Type B pancreatic cell (in vitro differentiated cells): ENCODE measurements at places on chromosomes 6 and 20. TPM values are rescaled to one million over a fixed set of nuclear protein-coding genes. Genes with fewer than 3 reads are reported as not detected.

The CRYBG1 gene
- total RNA-seq: 5.8 and 17.3 TPM in 2 replicates

The SNRPB gene
- 177 and 193 TPM in 2 replicates for total RNA-seq

The ISM1 gene
- 0.81 and 9.0 TPM in 2 replicates for total RNA-seq

The SEL1L2 gene
- not detected in 2 replicates for total RNA-seq

The HLA-DPA1 gene
- total RNA-seq: 1.3 and 2.6 TPM in 2 replicates

DNA sequence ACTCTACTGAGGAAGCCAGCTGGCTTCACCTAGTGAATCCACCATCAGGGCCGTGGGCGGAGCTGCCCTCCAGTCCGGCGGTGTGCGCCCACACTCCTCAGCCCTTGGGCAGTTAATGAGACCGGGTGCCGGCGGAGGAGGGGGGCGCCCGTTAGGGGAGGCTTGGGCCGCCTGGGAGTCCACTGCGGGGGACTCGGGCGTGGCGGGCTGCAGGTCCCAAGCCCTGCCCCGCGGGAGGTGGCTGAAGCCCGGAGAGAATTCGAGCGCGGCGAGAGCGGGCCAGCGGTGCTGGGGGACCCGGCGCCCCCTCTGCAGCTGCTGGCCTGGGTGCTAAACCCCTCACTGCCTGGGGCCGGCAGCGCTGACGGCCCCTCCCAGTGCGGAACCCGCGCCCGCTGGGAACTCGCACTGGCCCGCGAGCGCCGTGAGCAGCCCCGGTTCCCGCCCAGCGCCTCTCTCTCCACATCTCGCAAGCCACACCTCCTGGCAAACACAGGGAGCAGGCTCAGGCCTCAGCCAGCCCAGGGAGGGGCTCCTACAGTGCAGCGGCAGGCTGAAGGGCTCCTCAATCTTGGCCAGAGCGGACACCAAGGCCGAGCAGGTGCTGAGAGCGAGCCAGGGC, 38.4 kb upstream of the GCNT2 start:
- H3K27me3 ChIP-seq: peaks cover 3% of the 10 kb centered on the region
- no peaks in the 10 kb centered on the region for H3K4me1 ChIP-seq
- no peak overlapping the region for H3K4me3 ChIP-seq
- H3K27ac ChIP-seq: no peak overlapping the region
- no peak for DNase-seq

DNA sequence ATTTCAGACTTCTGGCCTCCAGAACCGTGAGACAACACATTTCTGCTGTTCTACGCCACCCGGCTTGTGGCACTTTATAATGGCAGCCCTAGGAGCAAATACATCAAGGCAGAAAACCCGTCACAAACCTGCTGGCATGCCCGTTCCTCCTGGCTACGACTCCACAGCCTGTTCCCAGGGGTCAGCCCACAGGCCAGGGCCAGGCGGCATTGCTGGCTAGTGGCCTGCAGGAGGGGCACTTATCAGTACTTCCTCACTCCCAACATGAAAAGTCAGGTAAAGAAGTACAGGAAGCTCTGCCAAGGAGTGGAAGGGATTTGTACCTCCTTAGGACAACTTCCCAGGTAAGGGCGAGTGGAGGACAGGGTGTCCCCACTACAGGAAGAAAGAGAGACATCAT, 223.1 kb upstream of the AGPAT4 start:
- peaks cover 6% of the 10 kb centered on the region for H3K4me1 ChIP-seq
- H3K36me3 ChIP-seq: no peaks in the 10 kb centered on the region
- no peak overlapping the region for H3K27ac ChIP-seq
- no peak overlapping the region for H3K4me3 ChIP-seq
- H3K27me3 ChIP-seq: peaks cover 37% of the 10 kb centered on the region
- DNase-seq: no peak

DNA sequence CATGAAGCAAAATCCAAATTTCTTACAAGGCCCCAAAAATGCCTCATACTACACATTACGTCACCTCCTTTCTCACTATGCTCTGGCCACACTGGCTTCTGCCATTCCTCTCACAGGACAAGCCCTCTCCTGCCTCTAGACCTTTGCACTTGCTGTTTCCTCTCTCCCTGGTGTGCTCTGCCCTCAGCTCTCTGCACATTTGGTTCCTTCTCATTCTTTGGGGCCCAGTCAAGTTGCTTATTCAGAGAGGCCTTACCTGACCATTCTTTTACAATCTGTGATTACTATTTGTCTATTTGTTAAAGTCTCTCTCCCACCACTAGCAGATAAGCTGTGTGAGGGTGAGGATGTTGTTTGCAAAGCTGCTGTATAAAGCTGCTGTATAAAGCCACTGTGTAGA, 15.4 kb upstream of the GSTA4 start:
- peaks cover 67% of the 10 kb centered on the region for H3K36me3 ChIP-seq
- H3K4me1 ChIP-seq: no peaks in the 10 kb centered on the region
- H3K27ac ChIP-seq: peak overlapping the region; percentile 49
- DNase-seq: no peak

DNA sequence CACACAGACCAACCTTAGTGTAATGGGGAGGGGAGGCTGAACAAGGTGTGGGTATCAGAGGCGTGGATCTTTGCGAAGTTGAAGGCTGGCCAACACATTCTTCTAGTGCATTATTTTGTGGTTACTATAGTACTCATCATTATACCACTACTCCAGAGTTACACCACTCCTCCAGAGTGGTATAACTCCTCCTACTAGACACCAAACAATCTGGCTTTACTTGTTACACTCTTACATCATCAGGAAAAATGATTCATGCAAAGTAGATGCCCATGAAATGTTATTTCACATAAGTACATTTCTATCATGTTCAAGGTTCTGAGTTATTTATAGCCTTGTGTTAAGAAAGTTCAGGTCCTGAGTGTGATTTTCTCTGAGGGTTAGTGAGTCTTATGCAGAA, 443.1 kb upstream of the OPRM1 start:
- no peak overlapping the region for H3K27ac ChIP-seq
- H3K4me1 ChIP-seq: no peaks in the 10 kb centered on the region

GRCh38 chr6:130834482-130835251, 7.5 kb downstream of the SMLR1 start:
- H3K4me1 ChIP-seq: peaks cover 4% of the 10 kb centered on the region
- H3K4me3 ChIP-seq: no peak overlapping the region
- no peaks in the 10 kb centered on the region for H3K36me3 ChIP-seq
- no peak for DNase-seq
- H3K27me3 ChIP-seq: no peaks in the 10 kb centered on the region
- no peak overlapping the region for H3K27ac ChIP-seq

- DNase-seq: no peak
- H3K4me3 ChIP-seq: no peak overlapping the region
- H3K27ac ChIP-seq: no peak overlapping the region
- H3K36me3 ChIP-seq: no peaks in the 10 kb centered on the region
- H3K4me1 ChIP-seq: no peaks in the 10 kb centered on the region
Measured at GRCh38 chr20:44533928-44534327, 12.1 kb upstream of the SERINC3 start.

- H3K27me3 ChIP-seq: no peaks in the 10 kb centered on the region
- peaks cover 23% of the 10 kb centered on the region for H3K36me3 ChIP-seq
- H3K4me3 ChIP-seq: peak overlapping the region; percentile 24
- peak overlapping the region; percentile 89 for H3K27ac ChIP-seq
Measured at GRCh38 chr6:150857062-150857944, 8.2 kb upstream of the MTHFD1L start.

DNA sequence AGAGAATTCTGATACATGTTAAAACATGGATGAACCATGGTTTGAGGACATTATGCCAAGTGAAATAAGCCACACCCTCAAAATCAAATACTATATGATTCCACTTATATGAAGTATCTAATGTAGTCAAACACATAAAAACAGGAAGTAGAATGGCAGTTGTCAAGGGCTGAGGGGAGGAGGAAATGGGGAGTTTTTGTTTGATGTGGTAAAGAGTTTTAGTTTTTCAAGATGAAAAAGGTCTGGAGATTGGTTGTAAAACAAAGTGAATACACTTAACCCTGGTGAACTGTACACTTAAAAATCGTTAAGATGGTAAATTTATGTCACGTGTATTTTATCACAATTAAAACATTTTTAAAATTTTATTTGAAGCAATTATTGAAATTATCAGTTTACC, 127.4 kb upstream of the GRIK2 start:
- no peaks in the 10 kb centered on the region for H3K36me3 ChIP-seq
- no peaks in the 10 kb centered on the region for H3K27me3 ChIP-seq
- DNase-seq: no peak
- H3K27ac ChIP-seq: no peak overlapping the region
- no peaks in the 10 kb centered on the region for H3K4me1 ChIP-seq
- H3K4me3 ChIP-seq: no peak overlapping the region

DNA sequence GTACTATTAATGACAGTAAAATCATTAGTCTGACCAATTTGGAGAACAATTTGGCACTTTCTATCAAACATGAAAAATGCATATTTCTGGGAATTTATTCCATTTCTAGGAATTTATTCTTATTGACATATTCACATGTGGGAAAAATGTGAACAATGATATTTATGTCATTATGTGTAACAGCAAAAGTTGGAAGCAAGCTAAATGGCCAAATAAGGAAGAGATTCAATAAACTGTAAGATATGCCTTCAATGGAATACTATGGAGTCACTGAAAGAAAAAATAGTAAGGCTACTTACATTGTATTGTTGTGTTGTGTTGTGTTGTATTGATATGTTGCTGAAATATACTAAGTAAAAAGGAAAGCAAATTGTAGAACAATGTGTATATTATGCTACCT, 100.5 kb upstream of the EDN1 start:
- no peak overlapping the region for H3K4me3 ChIP-seq
- DNase-seq: no peak
- H3K27me3 ChIP-seq: no peaks in the 10 kb centered on the region
- no peaks in the 10 kb centered on the region for H3K4me1 ChIP-seq

DNA sequence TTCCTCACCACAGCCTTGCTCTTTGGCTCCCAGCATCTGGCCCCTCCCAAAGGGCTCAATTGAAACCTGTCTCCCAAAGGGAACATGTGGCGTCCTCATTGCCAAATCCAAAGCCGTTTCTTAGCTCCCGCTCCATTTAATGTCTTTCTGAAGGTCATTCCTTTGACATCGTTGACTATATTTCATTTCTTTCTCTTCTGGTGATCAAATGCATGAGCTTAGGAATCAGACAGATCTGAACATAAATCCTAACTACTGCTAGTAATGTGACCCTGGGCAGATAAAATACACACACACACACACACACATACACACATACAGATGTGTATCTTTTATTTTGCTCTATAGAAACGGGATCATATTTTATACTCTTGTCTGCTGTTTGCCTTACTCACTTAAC, 964.7 kb upstream of the FLRT3 start:
- no peaks in the 10 kb centered on the region for H3K36me3 ChIP-seq
- no peaks in the 10 kb centered on the region for H3K27me3 ChIP-seq
- H3K4me1 ChIP-seq: peaks cover 3% of the 10 kb centered on the region
- no peak overlapping the region for H3K27ac ChIP-seq
- no peak overlapping the region for H3K4me3 ChIP-seq

DNA sequence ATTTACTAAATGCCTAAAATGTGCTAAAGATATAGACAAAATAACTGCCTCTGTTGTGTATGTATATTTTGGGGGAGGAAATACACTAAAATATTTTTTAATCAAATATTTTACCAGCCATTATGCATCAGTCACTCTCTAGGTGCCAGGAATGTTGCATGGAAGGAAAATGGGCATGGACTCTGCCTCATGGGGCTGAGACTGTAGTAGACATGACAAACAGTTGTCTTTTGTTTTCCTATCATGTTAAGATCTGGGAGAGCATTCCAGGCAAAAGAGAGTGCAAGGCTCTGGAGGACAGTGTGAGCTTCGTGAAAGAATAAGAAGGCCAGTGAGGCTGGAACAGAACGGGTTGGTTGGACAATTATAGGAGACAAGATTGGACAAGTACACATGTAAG, 26.5 kb downstream of the HLA-DOB start:
- no peaks in the 10 kb centered on the region for H3K4me1 ChIP-seq
- no peak overlapping the region for H3K4me3 ChIP-seq
- H3K27me3 ChIP-seq: peaks cover 82% of the 10 kb centered on the region
- H3K27ac ChIP-seq: no peak overlapping the region
- DNase-seq: no peak
- no peaks in the 10 kb centered on the region for H3K36me3 ChIP-seq

- peak overlapping the region; percentile 87 for H3K4me3 ChIP-seq
- H3K27me3 ChIP-seq: peaks cover 6% of the 10 kb centered on the region
- no peak for DNase-seq
- H3K27ac ChIP-seq: peak overlapping the region; percentile 87
- H3K4me1 ChIP-seq: peaks cover 59% of the 10 kb centered on the region
Measured at GRCh38 chr6:33789550-33789895, 593 bp upstream of the LEMD2 start.

GRCh38 chr6:45920819-45921511, 94.7 kb downstream of the CLIC5 start:
- no peak for DNase-seq
- no peak overlapping the region for H3K27ac ChIP-seq
- peaks cover 3% of the 10 kb centered on the region for H3K27me3 ChIP-seq
- H3K36me3 ChIP-seq: peaks cover 5% of the 10 kb centered on the region
- no peak overlapping the region for H3K4me3 ChIP-seq
- peaks cover 12% of the 10 kb centered on the region for H3K4me1 ChIP-seq

- no peaks in the 10 kb centered on the region for H3K4me1 ChIP-seq
- no peak for DNase-seq
- H3K36me3 ChIP-seq: peaks cover 37% of the 10 kb centered on the region
Measured at GRCh38 chr20:34915749-34916455, 39.5 kb downstream of the ACSS2 start.
